AG20443 (cell line): ENCODE measurements at places on chromosomes 12 and 14.

- DNase-seq = no peak
Observed at GRCh38 chr14:31024010-31024480, 1.4 kb upstream of the AP4S1 start.

- no peak for DNase-seq
Observed at GRCh38 chr12:3564861-3565260, 73.9 kb downstream of the PRMT8 start.

GRCh38 chr12:63223128-63223527 lies 72.1 kb upstream of the AVPR1A start:
- no peak for DNase-seq

DNA sequence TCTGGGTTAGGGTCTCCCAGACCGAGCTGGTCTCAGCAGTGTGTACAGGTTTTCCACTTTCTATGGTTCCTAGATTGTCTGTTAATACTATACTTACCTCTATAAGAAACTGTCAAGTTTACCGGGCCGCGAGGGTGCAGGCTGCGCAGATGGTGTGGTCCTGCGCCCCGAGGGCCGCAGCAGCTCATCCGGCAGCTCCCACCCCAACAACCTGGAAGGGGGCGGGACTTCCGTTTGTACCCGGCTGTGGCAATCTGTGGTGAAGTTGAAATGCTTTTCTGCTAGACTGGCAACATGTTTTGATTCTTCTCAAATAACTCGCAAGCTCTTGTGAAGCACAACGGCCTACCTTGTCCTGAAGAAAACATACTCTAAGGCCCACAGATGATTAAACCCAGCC lies at the start of gene CLEC9A:
Gene CLEC9A, plus strand, starts transcription at position 237 of the 400 bp plus-strand sequence. CDS start 22,006 bp downstream, outside the sequence.
- DNase-seq = no peak

DNA sequence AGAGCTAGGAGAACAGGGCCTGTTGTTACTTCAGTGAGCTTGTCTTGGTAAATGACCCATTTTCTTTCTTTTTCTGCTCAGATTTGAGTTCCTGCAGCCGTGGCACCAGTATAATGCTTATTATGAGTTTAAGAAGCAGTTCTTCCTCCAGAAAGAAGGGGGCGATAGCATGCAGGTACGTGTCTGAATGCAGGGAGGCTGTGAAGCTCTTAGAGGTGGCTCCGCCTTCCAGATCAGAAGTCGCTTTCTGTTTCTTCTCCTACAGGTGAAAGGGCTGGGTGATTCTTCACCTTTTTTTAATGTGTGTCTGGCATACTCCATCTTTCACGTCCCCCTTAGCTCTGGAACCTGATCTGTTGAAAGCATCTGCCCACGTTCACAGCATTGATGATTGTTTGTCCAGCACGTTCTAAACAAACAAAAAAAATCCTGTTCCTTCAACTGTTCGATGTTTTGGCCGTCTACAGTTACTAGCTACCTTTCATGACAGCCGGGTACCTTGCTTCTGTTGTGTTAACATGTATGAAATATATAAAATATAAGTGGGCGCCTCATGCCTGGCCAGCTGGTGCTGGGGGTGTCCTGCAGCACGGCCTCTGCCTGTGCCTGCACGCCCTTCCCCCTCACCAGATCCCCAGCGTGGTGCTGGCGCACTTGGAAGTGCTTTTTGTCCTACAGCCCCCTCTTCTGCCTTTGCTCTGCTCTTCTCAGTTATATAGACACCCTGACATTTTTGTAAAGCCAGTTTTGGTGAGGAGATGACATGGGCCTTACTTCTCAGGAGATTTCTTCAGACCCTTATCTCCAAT lies 44.6 kb downstream of the SFSWAP start:
- DNase-seq = no peak

GRCh38 chr12:65649126-65649525 lies 175.2 kb upstream of the HMGA2 start:
- peak; percentile 88 for DNase-seq

- DNase-seq = no peak
Observed at GRCh38 chr14:98599082-98599481, 672.9 kb downstream of the BCL11B start.

- DNase-seq = no peak
Observed at GRCh38 chr12:16002880-16003279, 91.7 kb downstream of the DERA start.

GRCh38 chr14:74583689-74584434 lies 28.2 kb downstream of the LTBP2 start:
- peak; percentile 69 for DNase-seq

DNA sequence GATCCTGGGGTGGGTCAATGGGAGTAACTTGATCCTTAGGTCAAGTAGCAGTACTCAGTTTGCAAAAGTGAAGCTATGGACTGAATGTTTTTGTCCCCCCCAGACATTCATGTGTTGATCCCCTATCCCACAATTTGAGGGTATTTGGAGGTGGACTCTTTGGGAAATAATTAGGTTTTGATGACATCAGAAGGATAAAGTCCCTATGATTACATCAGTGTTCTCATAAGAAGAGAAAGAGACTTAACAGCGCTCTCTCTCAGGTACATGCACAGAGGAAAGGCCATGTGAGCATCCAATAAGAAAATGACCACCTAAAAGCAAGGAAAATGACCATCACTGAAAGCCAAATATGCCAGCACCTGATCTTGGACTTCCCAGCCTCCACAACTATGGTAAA lies 550.8 kb downstream of the FOXG1 start:
- DNase-seq = no peak

- DNase-seq = no peak
Observed at GRCh38 chr12:98883231-98883630, 238.1 kb downstream of the APAF1 start.

DNA sequence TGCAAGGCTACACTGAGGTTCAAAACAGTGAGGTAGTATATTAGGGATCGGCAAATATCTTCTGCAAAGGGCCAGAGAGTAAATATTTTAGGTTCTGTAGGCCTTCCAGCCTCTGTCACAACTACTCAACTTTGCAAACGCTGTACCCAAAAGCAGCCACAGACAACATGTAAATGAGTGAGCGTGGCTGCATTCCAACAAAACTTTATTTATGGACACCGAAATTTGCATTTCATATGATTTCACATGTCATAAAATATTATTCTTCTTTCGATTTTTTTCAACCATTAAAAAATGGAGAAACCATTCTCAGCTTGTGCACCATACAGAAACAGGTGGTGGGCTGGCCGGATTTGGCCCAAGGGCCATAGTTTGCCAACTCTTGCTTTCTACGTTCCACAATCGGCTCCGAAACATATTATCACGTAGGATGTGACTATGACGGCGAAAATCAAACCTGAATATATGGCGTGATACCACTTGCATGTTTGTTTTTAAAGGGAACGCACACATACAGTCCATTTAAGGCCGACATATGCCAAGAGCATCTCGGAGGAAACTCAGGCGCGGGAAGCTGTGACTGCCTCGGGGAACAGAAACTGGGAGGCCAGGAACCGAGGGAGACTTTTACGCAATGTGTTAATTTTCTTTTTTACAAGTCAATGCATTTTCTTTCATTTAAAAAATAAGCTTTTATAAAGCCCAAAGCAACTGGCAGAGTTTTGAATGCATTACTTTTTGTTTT lies 7.1 kb downstream of the NCOR2 start:
- no peak for DNase-seq

GRCh38 chr12:84186433-84186832 lies 726.2 kb downstream of the SLC6A15 start:
- DNase-seq = no peak

DNA sequence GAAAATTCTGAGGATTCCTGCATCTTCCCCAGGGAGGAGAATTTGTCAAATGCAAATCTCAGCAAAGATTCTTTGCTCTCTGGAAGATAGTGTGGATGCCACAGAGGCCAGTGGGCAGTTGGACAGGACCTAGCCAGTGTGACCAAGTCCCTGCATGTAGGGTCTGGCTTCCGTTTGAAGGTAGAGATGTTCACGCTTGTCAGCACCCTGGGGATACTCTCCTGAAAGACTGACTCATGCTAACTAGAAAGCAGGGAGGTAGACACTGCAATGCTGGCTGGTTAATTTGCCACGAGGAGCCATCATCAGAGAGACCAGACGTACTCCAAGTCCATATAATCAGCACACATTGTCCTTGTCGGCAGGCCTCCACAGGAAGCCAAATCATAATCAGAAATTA lies 130.1 kb downstream of the SAMD4A start:
- DNase-seq = no peak

DNA sequence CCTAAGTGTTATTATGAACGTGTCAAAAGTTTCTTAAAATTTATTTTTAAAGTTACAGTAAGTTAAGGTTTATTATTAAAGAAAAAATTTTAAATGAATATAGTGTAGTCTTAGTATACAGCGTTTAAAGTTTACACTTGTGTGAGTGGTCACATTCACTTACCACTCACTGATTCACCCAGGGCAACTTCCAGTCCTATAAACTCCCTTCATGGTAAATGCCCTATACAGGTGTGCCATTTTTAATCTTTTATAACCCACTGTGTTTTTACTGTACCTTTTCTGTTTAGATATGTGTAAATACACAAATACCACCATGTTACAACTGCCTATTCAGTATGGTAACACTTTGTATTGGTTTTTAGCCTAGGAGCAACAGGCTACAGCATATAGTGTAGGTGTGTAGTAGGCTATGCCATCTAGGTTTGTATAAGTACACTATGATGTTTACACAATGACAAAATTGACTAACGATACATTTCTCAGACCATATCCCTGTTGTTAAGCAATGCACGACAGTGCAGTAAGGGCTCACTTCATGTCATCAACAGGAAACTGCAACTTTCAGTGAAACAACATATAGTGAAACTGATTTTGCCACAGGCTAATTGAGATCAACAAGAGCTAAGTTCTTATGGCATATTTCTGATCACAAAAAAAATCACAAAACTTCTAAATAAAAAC lies 112.0 kb upstream of the TMCC3 start:
- DNase-seq = no peak

- no peak for DNase-seq
Observed at GRCh38 chr14:23445773-23446172, 10.3 kb upstream of the MYH7 start.

GRCh38 chr12:116861320-116861719 lies 19.9 kb downstream of the HRK start:
- peak; percentile 92 for DNase-seq

GRCh38 chr12:123040106-123040505 lies 59.6 kb downstream of the ARL6IP4 start:
- DNase-seq = no peak

DNA sequence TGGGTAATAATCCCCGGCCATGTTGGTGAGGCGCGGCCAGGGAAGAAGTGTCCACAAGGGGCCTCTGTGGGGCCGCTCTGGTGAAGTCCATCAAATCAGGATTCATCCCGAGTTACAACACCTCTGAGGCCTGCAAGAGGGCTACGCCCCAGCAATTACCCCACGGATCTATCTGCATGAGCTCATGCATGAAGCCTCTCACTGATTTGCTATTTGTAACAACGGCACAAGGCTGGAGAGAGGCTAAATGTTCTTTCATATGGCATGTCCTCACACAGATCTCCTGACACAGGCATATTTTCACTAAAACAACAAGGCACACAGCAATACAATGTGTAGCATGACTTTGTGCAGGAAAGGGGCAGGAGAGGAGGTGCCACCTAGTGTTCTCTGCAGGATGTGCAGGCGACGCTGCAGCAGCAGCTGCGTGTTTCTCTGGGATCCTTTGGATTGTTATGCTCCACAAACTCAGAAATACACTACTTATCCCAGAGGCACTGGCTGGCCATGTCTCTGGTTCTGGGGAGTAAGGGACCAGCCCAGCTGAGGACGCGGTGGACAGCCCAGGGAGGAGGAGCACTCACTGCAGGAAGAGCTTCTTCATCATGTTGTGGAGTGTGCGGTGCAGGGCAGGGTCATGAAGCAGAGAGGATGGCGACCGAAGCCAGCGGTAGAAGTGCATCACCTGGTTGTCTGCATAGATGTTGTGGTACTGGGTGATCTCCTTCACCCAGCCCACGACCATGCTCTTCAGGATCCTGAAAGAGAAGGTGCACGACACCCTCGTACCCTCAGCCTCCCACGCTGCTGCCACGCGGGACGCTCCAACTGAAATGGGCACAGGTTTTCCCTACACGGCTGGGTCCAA lies 20.2 kb downstream of the P2RX2 start:
- peak; percentile 84 for DNase-seq

GRCh38 chr14:33232031-33232430 lies 293.4 kb downstream of the NPAS3 start:
- no peak for DNase-seq

DNA sequence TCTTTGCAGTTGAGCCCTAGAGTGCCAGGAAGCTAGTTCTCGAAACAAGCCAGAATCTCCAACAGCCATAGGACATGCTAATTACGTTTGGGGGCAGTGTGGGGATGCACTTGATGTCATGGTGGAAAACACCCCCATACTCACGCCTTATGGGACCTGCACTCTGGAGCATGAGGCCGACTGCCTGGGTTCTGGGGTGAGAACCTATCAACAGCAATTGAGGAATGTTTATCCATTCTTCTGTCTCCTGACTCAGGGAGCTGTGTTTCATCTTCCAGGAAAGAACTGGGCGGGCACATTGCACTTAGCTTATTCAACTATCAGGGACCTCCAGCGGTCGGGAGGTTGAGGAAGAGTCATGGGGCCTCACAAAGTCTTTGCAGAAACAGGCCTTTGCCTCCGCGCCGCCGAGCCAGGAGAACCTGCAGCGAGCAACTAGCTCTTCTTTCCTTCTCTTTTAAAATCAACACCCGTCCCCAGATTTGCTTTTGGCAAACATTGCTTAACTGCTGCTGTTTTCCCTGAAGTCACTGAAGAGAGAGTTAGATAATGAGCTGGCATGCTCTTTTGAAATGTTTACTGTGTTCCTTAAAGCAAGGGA lies 226.1 kb upstream of the DIO3 start:
- DNase-seq = no peak
